Esophagus mucosa (tissue), 1 donor: ENCODE measurements at places on chromosomes 12 and 14.

DNA sequence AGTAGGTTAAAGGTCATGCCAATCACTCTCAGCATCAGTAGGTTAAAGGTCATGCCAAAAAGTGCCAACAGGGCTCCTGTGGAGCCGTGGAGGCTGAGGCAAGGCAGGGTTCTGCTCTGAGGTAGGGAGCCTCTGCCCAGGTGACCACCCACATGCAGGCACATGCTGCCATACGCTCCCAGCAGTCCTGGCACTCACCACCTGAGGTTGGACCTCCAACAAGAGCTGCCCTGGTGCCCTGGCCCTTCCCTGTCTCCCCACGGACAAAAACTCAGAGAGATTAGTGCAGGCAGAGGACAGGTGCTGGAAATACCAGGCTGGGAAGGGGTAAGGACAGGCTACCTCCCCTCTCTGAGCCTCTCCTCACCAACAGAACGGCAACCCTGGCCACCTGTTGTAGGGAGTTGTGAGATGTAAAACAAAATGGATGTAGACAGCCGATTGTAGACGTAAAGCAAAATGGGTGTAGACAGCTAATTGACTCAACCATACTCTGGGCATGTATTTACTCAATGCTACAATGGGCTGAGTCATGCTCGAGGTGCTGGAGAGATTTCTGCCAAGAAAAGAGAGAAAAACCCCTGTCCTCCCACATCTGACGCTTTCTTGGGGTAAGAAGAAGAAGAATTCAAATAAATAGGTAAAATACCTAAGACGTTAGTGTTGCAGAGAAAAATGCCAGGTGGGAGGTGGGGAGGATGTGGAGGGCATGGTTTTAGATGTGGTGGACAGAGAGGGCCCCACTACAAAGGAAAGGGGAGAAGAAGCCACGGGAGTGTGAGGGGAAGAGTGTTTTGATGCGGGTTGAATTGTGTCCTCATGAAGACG is 32.4 kb downstream of the LTBP2 start:
- ATAC-seq, result peak; percentile 74

DNA sequence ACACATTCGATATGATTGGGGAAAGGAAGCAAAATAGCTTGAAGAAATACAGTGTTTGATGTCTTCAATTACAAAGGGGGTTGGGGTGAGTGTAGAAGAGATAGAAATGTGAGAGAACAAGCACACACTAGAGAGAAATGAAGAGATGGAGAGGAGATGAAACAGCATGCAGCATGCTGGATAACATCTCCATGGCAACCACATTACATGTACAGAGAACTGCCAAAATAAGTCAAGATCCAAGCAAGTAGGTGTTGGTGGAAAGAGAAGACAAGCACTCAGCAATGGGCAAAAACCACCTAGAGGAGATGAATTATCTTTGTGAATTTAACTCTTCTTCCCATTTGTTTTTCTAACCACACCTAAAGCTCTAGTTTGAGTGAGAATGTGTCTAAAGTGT is 289.8 kb downstream of the GRIN2B start:
- ATAC-seq, result no peak

GRCh38 chr14:91801358-91801757 is 66.0 kb downstream of the TC2N start:
- ATAC-seq, result no peak

- no peak for ATAC-seq
These were observed 366.0 kb upstream of the DDHD1 start for GRCh38 chr14:53519137-53519536.

DNA sequence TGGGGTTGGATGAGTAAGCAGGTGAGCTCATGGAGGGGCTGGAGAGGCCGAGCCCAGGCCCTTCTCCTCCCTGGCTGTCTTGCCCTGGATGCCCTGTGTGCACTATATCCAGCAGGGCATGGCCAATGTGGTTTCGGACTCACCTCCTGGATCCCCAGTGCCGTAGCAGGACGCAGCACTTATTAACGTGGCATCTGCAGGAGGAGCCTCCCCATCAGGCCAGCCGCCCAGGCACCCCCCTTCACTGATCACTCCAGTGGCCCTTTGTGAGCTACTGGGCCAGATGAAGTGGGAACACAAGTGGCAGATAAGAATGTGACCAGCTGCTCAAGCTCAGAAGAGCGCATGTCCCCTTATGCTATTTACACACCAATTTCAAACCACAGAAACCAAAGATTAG is 43.1 kb upstream of the DICER1 start:
- no peak for ATAC-seq

DNA sequence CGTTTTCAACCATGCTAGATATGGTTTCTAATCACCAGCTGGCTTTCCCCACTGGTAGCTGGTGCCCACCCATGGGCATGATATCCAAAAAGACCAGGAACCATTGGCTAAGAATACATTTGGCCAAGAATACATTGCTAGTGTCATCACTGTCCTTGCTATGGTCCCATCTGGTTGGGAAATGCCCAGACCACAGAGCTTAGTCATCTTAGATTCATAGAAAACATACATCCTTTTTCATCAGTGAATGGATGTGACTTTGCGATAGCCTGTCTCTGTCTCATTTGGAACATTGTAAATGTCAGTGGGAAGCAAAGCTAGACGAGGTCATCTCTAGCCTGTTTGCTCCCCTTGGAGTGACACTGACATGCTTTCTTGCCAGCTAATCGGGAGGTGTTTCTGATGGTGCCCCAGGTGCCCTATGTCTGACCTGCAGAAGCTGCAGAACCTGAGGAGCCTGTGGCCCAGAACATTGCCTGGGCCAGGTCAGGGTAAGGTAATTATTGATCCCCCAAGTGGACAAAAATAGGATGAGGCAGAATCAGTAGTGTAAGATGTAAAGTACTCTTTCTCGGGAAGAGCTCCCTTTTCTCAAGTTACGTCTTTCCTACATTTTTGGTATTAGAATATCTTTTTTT is 194.8 kb downstream of the SLC41A2 start:
- peak; percentile 26 for ATAC-seq

DNA sequence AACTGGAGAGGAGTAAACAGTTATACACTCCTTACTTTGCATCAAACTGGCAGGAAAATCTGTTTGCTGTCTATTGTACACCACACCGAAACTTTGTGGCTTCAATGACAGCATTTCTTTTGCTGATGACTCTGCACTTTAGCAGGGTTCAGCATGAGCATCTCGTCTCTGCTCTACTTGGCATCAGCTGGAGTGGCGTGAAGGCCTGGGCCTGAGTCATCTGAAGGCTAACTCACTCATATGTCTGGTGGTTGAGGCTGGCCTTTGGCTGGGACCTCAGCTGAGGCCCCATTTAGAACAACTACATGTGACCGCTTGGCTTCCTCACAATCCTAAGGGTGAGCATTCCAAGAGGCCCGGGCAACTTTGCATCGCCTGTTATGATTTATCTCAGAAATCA is 28.7 kb upstream of the REP15 start:
- no peak for ATAC-seq

- ATAC-seq, result no peak
These were observed 58.0 kb downstream of the ATF7 start for GRCh38 chr12:53567961-53568808.

- ATAC-seq, result no peak
These were observed 68.4 kb downstream of the ANO6 start for GRCh38 chr12:45284096-45284901.

GRCh38 chr14:94679937-94680861 is 68.0 kb downstream of the SERPINA3 start:
- ATAC-seq, result no peak

GRCh38 chr12:113135178-113136127 is at the start of gene RASAL1:
Gene RASAL1 (minus strand): TSS chr12:113135761. CDS start chr12:113135462, 299 bp downstream.
- peak; percentile 85 for ATAC-seq

DNA sequence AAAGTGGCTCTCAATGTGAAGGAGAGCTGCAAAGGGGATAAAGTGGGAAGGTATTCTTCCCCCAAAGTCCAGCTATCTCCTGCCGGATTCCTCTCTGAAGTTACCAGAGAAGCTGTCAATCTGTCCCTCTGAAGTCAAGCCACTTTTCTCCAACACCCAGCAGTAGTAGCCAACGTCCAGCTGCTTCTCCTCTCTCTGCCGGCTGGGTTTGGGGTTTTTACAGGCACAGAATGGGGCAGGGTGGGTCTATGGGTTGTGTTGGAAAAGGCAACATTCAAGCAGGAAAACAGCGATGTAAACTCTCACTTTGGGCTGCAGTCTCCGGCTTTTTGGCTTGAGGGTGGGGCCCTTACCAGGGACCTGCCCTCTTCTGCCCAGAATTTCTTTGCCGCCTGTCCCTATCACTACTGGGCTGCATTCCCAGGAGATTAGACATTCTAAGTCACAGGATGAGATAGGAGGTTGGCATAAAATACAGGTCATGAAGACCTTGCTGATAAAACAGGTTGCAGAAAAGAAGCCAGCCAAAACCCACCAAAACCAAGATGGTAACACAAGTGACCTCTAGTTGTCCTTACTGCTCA is 16.3 kb downstream of the CAPZA3 start:
- no peak for ATAC-seq

- ATAC-seq, result no peak
These were observed 128.5 kb upstream of the RGS6 start for GRCh38 chr14:71803539-71804260.

DNA sequence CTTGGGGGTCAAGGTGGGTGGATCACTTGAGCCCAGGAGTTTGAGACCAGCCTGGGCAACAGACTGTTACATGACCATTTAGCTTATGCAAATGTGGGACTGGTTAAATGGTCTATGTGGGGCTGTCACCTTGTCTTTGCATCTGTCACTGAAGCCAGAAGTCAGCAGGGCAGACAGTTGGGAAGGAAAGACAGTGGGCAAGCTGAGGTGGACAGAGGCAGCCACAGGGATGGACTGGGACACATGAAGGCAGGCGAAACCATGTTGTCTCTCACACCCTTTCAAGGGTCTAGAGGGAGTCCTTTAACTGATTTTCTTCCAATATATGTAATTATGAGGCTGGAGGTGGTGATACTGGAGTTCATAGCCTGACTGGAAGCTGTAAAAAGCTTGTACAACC is 426.4 kb downstream of the TMEM121 start:
- no peak for ATAC-seq

DNA sequence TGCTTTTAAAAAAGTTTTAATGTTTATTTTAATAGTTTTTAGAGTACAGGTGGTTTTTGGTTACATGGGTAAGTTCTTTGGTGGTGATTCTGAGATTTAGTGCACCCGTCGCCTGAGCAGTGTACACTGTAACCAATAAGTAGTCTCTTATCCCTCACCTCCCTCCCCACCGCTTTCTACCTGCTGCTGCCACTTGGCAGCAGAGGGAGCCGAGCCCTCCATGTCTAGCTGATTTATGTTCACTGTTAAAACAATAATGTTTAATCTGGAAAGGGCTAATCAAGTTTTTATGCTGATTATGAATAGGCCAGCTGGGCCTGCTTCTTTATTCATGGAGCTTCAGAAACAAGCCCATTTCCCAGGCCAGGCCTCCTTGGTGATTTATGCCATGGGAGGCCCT is 73.1 kb downstream of the ADCK1 start:
- no peak for ATAC-seq

DNA sequence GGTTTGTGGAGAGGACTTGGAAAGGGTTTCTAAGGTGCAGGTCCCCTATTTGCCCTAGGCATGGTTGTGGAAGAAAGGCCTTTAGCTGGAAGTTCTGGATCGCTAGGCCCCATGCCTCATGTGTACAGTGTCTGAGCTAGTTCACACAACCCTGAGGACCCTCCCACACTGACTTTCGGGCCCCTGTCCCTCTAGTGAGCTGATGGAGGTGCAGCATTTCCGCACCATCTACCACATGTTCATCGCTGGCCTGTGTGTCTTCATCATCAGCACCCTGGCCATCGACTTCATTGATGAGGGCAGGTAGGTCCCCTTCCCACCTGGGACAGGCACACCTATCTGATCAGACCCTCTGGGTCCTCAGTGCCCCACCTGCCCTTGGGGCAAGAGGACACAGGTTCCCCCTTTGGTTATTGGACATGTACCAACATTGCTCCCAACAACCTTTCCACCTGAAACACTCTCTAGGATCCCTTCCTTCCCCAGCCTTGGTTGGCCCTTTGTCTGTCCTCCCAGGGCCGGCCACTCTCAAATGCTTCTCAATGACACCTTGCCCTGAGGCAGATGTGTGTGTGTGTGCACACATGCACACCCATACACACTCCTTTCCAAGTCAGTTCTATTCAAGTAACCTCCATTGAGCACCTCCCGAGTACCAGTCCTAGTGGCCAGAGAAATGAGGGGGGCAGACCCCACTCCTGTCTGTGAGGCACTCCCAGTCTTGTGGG is 2.6 kb downstream of the SOAT2 start:
- no peak for ATAC-seq

DNA sequence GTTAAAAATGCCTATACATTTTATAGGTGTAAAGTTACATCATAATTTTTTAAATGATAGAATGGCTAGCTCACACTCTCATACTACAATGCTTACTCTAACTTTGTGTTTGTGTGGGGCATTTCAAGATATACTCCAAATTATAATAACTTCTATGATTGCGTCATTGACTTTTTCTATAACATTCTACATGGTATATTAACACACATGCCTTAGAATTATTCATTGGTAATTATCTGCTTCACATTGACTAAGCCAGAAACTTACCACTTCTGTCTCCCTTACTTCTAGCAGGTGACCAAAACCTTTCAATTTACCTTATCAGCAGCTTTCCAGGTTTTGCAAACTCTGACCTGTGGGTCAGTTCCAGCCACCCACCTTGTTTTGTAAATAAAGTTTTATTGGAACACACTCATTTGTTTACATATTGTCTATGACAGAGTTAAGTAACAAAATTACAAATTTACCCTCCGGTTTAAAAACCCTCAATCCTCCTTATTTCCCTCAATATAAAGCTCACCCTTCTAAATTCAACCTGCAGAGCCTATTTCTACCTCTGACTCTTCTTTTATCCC is 12.7 kb upstream of the FLRT2 start:
- ATAC-seq, result no peak

DNA sequence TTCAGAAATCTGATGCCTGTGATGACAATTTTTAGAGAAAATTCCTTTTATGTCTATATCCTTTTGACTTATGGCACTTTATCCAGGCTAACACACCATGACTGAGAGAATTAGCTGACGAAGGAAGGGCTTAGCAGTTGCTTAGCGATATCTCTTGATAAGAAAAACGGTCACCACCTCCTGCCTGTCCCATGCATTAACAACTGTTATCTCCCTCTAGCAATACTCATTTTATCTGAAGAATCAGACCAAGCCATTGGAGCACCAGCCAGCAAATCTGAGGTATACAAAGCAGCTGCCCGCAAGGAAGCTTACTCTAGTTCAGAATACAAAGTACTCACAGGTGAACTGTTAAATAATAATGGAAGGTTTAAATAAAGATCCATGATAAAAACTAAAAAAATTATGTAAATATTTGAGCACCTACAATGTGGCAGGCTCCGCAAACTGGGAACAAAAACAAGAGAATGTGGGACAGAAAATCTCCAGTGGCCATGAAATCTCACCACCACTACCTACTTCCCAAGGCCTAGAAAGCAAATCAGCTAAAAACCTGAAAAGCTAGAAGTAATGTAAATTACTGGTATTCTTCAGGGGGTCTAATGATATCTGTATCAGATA is 24.3 kb downstream of the PPM1H start:
- ATAC-seq, result no peak

DNA sequence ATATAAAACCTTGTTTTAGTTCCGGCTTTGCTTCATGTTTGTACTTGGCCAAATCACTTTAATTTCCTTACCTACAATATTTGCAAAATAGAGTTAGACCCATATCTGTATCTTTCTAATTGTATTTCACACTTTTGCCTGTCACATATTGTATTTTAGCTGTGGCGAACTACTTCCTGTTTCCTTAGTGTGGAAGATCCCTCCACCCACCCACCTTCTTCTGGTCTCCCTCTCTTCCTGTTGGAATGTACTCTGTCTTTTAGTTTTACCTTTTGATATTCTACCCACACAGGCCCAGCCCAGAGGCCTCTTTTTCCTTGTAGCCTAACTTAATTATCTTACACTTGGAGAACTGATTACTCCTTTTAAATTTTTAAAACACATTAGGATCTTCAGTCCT is 78.2 kb downstream of the SCN8A start:
- ATAC-seq, result no peak
